ENCODE measurements at places on chromosomes 3 and 15.

DNA sequence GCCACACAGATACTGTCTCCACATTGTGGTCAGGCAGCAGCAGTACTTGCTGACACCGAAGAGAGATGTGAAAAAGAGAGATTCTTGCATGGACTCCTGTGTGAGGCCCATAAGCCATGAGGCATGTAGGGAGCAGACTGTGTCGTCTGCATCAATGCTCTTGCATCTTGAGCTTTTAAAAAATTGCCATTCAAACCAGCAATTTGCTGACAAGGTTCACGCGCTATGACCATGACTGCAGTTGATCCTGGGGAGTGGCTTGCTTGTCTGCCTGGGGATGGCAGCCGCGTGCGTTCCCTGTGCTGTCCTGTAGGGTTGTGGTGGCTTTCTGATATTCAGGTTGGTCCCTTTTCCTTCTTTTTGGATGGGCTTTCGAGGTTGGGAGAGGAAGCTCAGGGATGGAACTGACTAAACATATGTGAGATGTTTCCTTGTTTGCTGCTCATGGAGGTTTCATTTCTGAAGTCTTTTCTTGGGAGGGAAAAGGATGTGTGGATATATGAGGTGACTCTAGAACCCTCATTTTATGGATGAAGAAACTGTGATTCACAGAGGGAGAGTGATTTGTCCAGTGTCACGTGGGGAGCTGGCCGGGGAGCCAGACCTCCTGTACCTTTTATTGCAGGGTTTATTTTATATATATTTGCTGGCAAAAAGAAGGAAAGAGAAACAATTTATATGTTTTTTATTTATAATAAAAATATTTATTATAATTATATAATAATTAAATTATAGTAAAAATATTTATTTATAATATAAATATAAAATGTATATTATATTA lies 48.6 kb downstream of the LPP start:
- no peak for DNase-seq

DNA sequence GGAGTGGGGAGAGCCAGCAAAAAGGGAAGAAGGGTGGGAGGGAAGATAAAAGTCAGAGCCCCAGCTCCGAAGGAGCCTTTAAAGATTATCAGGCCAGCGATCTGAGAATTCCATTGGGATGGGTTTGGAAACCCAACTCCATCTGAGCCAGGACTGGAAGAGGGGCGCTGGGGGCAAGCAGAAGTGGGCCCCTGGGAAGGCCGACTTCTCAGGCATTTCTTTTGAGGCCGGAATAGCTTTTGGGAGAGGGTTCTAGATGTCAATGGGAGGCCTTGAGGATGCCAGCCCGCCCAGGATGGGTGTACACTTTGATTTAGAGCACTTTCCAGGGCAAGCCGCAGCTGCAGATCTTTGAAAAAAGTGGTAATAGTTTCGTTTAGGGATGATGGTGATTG lies 6.6 kb upstream of the SOX2 start:
- DNase-seq, result no peak

- DNase-seq, result no peak
Measured at GRCh38 chr3:187856555-187856954, 111.3 kb upstream of the BCL6 start.

DNA sequence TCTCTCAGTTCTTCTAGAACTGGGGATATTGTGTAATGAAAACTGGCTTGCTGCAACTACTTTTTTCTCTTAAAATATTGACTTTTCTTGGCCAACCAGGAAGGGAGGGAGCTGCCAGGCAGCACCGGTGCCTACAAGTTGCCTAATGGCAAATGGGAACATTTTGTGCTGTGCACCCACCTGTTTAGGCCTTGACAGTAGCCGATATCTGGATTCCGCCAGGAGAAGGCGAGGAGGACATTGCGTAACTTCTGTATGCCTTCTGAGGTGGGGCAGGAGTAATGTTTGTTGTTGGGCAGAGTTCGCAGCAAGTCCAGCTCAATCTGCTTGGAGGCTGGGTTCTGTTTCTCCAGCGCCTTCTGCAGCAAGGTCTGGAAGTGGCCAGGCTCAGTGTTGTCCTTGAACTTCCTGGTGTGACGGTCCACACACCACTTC lies 64.9 kb downstream of the TBC1D2B start:
- DNase-seq, result no peak

DNA sequence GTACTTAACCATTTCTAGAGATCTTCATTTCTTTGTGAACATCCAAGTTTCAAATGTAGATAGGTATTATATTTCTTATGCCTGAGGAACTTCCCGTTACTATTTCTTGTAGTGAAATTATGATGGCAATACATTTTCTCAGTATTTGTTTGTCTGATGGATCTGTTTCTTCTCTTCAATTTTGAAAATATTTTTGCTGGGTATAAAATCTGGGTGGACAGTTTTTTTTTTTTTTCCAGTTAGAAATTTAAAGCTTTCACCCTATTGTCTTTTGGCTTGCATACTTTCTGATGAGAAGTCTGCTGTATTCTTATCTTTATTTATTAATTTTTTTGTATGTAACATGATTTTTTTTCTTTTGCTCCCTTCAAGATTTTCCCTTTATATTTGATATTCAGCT lies 175.8 kb downstream of the SV2B start:
- DNase-seq, result no peak

Data from GM03348 (cell line).